Mesothelial cell of epicardium (in vitro differentiated cells): ENCODE measurements at places on chromosomes 16 and 17. TPM values are rescaled to one million over a fixed set of nuclear protein-coding genes. Genes with fewer than 3 reads are reported as not detected.

Gene C16orf96
- total RNA-seq = 0.45 to 0.95 TPM (median 0.58 TPM) in 3 replicates

Gene MMP28
- total RNA-seq = 0.34 to 0.86 TPM in 2 of 3 replicates, not detected in the other

Gene KRT14
- 0.45 TPM in 1 of 3 replicates, not detected in the others for total RNA-seq

Gene SCNN1B
- total RNA-seq = not detected in 3 replicates

Gene TRAP1
- total RNA-seq = 141 to 149 TPM (median 142 TPM) in 3 replicates

Gene TBC1D28
- total RNA-seq = 0.18 to 0.52 TPM (median 0.45 TPM) in 3 replicates

Gene ZNF646
- total RNA-seq = 20.4 to 22.2 TPM (median 21.4 TPM) in 3 replicates

Gene CDT1
- 14.1 to 15.9 TPM (median 14.6 TPM) in 3 replicates for total RNA-seq

Gene ITGB4
- 112 to 117 TPM (median 116 TPM) in 3 replicates for total RNA-seq

Gene C17orf67
- 3.5 to 3.9 TPM (median 3.8 TPM) in 3 replicates for total RNA-seq

Gene KRT36
- total RNA-seq = not detected in 3 replicates

Gene DPEP2
- not detected in 3 replicates for total RNA-seq

Gene SLC9A5
- total RNA-seq = 2.9 to 3.5 TPM (median 3.3 TPM) in 3 replicates

Gene CCDC200
- total RNA-seq = not detected in 3 replicates

Gene ATP5PD
- 153 to 161 TPM (median 153 TPM) in 3 replicates for total RNA-seq

Gene SLC6A4
- 0.84 to 1.1 TPM (median 0.91 TPM) in 3 replicates for total RNA-seq

Gene NAGS
- 0.42 to 0.88 TPM (median 0.82 TPM) in 3 replicates for total RNA-seq

Gene GSPT1
- 84.1 to 94.1 TPM (median 84.6 TPM) in 3 replicates for total RNA-seq

Gene NPW
- total RNA-seq = 14.0 to 16.1 TPM (median 15.4 TPM) in 3 replicates

Gene G6PC1
- not detected in 3 replicates for total RNA-seq

Gene CSF3
- not detected in 3 replicates for total RNA-seq

Gene TBC1D3E
- total RNA-seq = not detected in 3 replicates

Gene KRT39
- total RNA-seq = not detected in 3 replicates

Gene KRT12
- not detected in 3 replicates for total RNA-seq

Gene KRTAP3-1
- total RNA-seq = 0.41 to 1.3 TPM (median 0.95 TPM) in 3 replicates

Gene SLC4A1
- total RNA-seq = not detected in 3 replicates

Gene HEATR9
- not detected in 3 replicates for total RNA-seq

Gene WIPF2
- total RNA-seq = 27.0 to 28.7 TPM (median 28.1 TPM) in 3 replicates

Gene HAP1
- 0.44 to 0.66 TPM (median 0.45 TPM) in 3 replicates for total RNA-seq
